ENCODE measurements at places on chromosomes 12 and 14.

GRCh38 chr12:41476499-41477439, 288.6 kb downstream of the PDZRN4 start:
- DNase-seq: no peak

- no peak for DNase-seq
Measured at GRCh38 chr14:44812672-44813071, 149.1 kb downstream of the KLHL28 start.

DNA sequence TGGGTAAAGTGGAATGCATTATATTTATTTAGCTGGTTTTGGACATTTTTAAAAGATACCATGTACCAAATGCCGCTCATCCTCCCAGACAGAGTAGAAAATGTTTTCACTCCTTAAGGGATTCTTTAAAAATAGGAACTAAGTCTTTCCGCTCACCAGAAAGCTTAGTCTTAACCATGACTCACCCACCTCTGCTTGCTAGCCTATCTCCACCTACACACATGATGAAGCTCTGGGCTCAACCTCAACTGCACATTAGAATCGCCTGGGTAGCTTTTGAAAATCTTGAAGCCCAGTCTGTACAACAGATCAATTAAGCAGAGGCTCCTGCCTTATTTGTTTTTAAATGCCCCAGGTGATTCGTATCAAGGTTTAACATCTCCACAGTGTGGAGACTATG, 260.5 kb downstream of the NEDD1 start:
- no peak for DNase-seq

GRCh38 chr14:43795600-43796228, 711.4 kb downstream of the FSCB start:
- DNase-seq: no peak
